Heart right ventricle (tissue), 16 donors: ENCODE measurements at places on chromosomes 3 and 15. TPM values are rescaled to one million over a fixed set of nuclear protein-coding genes. Genes with fewer than 3 reads are reported as not detected.

ZDHHC23 gene
- 2.6 TPM for total RNA-seq

XCR1 gene
- not detected for total RNA-seq

WDR49 gene
- 2.8 TPM for total RNA-seq

AADACL2 gene
- not detected for total RNA-seq

CCR5 gene
- total RNA-seq: 0.17 TPM

SERPINI1 gene
- 11.8 TPM for total RNA-seq

RLBP1 gene
- total RNA-seq: not detected

CKMT1A gene
- not detected for total RNA-seq

SCN11A gene
- total RNA-seq: not detected

CNTN4 gene
- total RNA-seq: 3.3 TPM

SLC22A14 gene
- total RNA-seq: not detected

MLF1 gene
- total RNA-seq: 132 TPM

SI gene
- not detected for total RNA-seq

CHRM5 gene
- not detected for total RNA-seq

IQCH gene
- 0.51 TPM for total RNA-seq

GRIP2 gene
- total RNA-seq: 38.6 TPM

ACKR2 gene
- 1.9 TPM for total RNA-seq

MAP1A gene
- total RNA-seq: 37.9 TPM

ARIH1 gene
- total RNA-seq: 187 TPM

ASB7 gene
- total RNA-seq: 7.0 TPM

GPR171 gene
- 0.31 TPM for total RNA-seq

NRROS gene
- 2.0 TPM for total RNA-seq

LRTM1 gene
- not detected for total RNA-seq

SATB1 gene
- 41.3 TPM for total RNA-seq

NOX5 gene
- total RNA-seq: not detected

PIK3CB gene
- 27.9 TPM for total RNA-seq

ZNF860 gene
- not detected for total RNA-seq

SLC22A13 gene
- total RNA-seq: not detected

DUOXA2 gene
- total RNA-seq: not detected

FAH gene
- total RNA-seq: 65.1 TPM

KNL1 gene
- 0.61 TPM for total RNA-seq

IL17RB gene
- total RNA-seq: 0.42 TPM

NFKBIZ gene
- 11.4 TPM for total RNA-seq

ATG7 gene
- 18.6 TPM for total RNA-seq

PTH1R gene
- 2.0 TPM for total RNA-seq

RSL24D1 gene
- 53.0 TPM for total RNA-seq

AGTR1 gene
- total RNA-seq: 3.6 TPM

EEFSEC gene
- 25.7 TPM for total RNA-seq

ADCY5 gene
- 202 TPM for total RNA-seq

EXD1 gene
- not detected for total RNA-seq

GOLGA8T gene
- 0.91 TPM for total RNA-seq

CHRNA3 gene
- total RNA-seq: 9.2 TPM

SMCO1 gene
- total RNA-seq: 59.0 TPM

MAGEL2 gene
- not detected for total RNA-seq

CLDN11 gene
- 1.6 TPM for total RNA-seq

ERICH6 gene
- total RNA-seq: not detected

GPR149 gene
- total RNA-seq: not detected

CCR8 gene
- total RNA-seq: not detected

LINGO1 gene
- 0.70 TPM for total RNA-seq

KLHL40 gene
- 1.0 TPM for total RNA-seq

SPTBN5 gene
- 1.7 TPM for total RNA-seq

MCTP2 gene
- 0.92 TPM for total RNA-seq

MESP2 gene
- 0.52 TPM for total RNA-seq
